ENCODE measurements at places on chromosomes 5 and 9.

DNA sequence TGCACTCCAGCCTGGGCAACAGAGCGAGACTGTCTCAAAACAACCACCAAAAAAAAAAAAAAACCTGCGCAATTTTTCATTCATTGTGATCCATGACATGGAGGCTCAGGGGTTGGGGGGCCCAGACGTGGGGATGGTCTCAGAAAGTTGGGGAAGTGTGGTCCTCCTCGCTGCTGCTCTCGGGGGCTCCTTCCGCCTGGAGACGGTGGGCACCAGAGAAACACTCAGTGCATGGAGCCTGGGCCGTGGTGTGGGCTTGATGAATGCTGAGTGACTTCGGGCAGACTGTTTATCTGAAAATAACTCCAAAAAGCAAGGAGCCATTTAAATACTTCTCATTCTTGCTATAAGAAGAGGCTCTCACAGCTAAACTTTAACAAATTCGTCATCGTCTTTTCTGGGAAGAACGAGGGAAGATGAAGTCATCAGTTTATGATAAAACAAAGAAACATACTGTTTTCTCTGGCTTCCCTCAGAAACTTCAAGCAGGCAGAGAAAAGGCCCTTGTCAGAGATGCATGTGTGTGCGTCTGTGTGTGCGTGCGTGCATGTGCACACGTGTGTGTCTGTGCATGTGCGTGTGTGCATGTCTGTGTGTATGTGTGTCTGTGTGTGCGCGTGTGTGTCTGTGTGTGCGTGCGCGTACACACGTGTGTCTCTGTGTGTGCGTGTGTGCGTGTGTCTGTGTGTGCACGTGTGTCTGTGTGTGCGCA is 35.0 kb downstream of the RASGEF1C start:
- DNase-seq: no peak

DNA sequence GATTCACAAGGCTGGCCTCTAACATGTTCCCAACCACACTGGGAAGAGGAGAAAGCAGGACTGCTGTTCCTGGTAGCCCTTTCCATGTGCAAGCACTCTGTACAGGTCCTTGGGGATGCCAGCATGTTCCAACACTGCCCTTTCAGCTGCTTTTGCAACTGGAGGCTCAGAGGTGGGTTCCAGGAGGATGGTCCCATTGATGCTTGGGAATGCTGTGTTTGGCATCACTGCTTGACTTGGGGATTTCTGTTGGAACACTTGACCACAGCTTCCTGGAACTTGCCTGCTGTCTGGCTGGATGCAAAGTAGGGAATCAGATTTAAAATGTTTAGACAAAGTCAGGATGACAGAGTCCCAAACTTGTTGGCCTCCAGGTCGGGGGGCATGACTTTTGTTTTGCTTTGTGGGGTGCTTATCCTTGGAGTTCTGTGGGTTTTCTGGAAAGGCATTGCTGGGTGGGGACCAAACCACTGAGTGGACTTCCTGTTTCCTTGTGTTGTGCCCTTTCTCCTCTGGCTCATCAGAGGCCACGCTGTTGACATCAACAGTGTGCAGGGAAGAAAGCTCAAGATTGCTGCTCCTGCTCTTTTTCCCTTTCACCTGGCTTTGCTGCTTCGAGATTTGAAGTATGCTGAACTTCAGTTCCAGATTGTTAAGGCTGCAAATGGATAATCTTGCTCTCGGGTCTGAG is 148.5 kb upstream of the RPS23 start:
- no peak for DNase-seq

DNA sequence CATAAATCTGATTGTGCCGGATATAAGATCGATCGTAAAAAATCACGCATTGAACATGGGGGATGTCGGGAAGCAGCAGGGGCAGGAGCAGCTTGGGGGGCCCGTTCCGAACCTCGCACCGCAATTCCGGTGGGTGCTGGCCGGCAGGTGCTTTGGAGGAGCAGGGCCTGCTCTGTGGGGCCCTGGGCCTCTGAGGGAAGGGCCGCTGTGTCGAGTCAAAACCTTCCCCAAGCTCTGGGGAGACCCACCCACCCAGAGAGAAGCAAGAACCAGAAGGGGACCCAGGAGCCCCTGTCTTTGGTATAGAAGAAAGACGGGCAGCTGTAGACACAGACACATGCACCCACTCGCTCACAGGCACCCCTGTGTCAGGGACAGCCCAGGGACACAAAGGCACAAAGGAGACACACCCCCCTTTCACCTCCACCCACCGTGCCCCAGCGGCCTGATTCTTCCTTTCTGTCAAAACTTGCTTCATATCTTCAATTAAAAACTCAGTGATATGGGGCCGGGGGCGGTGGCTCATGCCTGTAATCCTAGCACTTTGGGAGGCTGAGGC is 49.4 kb upstream of the ZBTB43 start:
- DNase-seq: no peak

GRCh38 chr5:150571836-150572235 is 63.9 kb downstream of the NDST1 start:
- no peak for DNase-seq

- DNase-seq: no peak
Measured at GRCh38 chr9:135517407-135517822, 3.8 kb upstream of the LCN1 start.

DNA sequence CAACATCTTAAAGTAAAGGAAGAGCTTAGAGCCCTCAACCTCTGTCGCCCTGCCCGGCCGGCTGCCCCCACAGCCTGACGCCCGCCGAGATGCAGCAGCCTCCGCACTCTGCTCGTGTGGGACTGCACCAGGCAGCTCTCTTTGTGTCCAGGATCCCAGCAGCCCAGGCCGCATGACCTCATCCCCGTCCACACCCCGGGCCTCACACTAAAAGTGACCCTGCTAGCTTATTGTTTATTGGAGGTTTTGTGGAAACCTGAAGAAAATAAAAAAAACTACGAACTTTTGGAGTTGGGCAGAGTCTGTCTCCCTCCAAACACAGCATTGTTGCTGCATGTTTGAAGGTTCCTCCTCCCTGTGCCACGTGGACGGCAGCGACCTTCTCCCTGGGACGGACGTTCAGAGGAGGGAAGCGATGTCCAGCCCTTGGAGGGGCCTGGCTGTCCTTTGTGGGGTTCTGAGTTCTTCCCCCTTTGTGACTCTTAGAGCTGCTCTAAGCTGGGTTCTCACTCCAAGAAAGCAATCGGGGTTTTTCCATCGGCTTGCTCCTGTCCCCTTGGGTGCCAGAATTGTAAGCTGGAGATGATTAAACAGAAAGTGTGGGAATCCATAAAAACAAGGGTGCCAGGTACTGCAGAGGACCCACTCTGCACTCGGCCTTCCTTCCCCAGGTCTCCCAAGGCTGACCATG is 103.5 kb upstream of the COL5A1 start:
- DNase-seq: no peak

GRCh38 chr9:13688223-13688989 is 408.9 kb upstream of the MPDZ start:
- no peak for DNase-seq

DNA sequence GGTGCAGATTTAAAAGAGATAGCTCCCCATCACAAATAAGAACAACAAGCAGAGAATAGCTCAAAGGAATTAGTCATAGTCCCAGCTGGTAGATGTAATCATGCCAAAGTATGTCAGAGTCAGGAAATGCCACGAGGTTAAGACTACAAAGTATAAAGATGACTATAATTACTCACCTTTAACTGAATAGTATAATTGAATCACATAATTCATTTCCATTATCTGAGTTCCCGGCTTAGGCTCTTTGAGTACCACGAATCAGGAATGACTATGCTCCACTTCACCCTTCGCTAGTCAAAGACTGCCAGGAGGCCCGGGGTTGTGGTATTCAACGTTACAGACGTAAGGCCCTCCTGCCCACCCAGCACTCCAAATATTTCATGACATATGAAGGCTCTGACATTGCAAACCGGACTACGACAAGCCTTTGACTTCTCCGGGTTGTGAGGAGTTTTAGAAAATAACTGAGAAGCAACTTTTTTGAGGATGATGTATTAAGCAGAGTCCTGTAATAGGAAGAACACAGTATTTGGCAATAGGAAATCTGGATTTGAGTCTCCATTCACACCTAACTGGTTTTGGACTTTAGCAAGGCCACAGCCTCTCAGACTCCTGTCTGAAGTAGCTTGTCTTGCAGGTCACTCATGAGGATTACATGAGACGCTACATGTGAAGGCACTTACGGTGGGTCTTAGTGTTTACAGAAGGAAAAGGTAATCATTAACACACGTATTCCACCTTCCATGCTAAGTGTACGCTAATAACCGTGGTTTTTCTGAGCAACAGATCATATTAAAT is 64.6 kb downstream of the ENC1 start:
- no peak for DNase-seq

DNA sequence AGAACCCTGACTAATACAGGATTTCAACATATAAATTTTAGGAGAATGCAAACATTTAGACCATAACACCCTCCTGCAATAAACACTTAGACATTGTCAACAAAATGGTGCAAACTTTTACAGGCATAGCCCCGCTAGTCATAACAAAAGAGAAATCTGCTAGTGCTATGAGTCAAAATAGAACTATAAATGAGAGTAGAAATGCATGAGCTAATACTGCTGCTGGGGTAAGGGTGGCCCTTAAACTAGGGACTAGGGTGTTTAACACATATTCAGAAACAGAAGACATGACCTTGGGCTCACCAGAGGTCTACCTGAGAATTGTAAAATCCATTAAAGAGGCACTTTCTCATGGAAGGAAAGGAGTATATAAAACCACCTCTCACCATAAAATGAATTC is 131.6 kb downstream of the TLR4 start:
- DNase-seq: no peak

GRCh38 chr5:135034236-135034962 is 371 bp upstream of the PITX1 start:
- no peak for DNase-seq

GRCh38 chr5:58411372-58411771 is 48.5 kb downstream of the PLK2 start:
- DNase-seq: no peak

- no peak for DNase-seq
Measured at GRCh38 chr9:87581513-87581912, 83.8 kb downstream of the DAPK1 start.
